ENCODE measurements at places on chromosomes 7 and 10.

DNA sequence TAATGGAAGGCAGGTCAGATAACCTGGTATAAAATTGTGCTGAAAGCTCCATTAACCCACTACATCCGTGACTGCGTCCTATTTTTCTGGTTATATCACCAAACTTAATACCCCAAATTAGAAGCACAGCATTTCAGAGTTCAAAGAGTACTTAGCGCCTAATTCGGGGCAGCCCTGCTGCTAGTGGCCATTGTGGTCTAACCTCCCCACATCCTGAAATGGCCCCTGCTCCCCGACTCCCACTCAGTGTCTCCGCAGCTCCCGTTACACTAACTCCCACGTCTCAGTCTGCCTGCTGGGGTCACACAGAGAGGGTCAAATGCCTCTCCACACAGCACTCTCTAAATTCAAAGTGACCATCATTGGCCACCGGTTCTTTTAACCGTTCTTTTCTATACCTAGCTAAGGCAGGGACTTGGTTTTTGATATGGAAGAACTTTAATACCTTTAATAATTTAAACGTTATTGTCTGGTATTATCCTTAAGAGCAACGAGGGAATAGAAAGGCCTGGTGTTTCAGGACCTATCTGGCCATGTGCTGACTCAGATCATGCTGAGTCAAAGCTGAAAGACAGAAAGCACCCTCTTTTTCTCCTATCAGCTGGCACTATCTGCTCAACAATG, 117.1 kb downstream of the KMT2E start:
- DNase-seq, result no peak

DNA sequence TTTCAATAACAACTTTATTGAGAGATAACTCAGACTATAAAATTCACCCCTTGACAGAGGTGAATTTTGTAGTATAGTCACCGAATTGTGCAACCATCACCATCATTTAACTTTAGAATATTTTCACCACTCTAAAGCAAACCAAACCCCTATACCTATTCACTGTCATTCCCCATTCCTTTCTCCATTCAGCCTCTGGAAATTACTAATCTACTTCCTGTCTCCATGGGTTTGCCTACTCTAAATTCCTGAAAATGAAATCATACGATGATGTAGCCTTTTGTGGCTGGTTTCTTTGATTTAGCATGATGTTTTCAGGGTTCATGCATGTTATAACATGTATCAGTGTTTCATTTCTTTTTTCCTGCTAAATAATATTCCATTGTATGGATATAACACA, 15.6 kb upstream of the LMTK2 start:
- DNase-seq, result no peak

- peak; percentile 85 for DNase-seq
Observed at GRCh38 chr7:136009488-136010079, 32.4 kb upstream of the MTPN start.

GRCh38 chr10:112988839-112989406, 38.9 kb downstream of the TCF7L2 start:
- DNase-seq, result no peak

DNA sequence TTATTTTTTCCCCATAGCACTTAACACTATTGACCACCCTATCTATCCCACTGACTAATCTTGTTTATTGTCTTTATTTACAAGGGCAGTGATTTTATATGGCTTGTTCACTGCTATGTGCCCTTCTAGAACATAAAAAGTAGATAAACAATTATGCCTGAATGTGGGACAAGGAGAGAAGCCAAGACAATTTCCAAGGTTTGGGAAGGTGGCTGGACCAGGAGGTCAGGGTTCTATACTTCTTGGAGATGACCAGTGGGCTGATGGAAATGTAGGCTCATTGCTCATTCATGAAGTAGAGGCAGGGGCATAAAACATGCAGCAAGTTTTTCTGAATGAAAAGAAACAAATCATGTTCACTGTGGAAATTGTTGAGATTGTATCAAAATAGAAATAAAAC, 11.5 kb downstream of the IGFBP3 start:
- DNase-seq, result no peak

GRCh38 chr7:8161364-8161828, 100.6 kb downstream of the ICA1 start:
- DNase-seq, result no peak

GRCh38 chr7:36275735-36276284, 113.9 kb upstream of the ANLN start:
- DNase-seq, result no peak

GRCh38 chr10:78859769-78860168, 209.0 kb upstream of the ZMIZ1 start:
- DNase-seq, result no peak

- DNase-seq, result no peak
Observed at GRCh38 chr10:86486856-86487255, 34.7 kb downstream of the WAPL start.

GRCh38 chr7:139702811-139703486, 74.8 kb downstream of the HIPK2 start:
- DNase-seq, result no peak

DNA sequence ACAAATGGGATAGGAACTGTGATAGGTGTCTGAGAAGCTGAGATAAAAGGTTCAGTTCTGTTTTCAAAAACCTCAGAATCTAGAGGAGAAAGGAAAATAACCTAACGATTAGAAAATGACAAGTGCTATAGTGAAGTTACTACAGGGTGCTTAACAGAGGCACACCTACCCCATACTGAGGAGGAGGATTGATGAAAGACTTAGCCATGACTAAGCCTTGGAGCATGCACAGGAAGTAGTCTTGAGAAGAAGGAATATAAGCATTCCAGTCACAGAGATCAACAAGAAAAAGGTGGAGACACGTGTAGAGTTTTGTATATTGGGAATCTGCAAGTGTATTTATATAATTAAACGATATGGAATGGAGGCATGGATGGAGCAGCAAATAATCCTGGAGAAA, 1225.5 kb upstream of the CELF2 start:
- no peak for DNase-seq

GRCh38 chr10:105259201-105259600, 618.1 kb downstream of the SORCS3 start:
- DNase-seq, result no peak

- DNase-seq, result no peak
Observed at GRCh38 chr7:1948887-1949680, 279.0 kb downstream of the ELFN1 start.

- no peak for DNase-seq
Observed at GRCh38 chr10:15146366-15146765, 22.1 kb downstream of the NMT2 start.

GRCh38 chr10:111548084-111548726, 471.4 kb downstream of the ADRA2A start:
- no peak for DNase-seq

GRCh38 chr10:77978360-77978759, 51.0 kb downstream of the POLR3A start:
- no peak for DNase-seq

- DNase-seq, result peak; percentile 96
Observed at GRCh38 chr10:32346551-32347362, at the start of gene EPC1. Gene EPC1 (minus strand): TSS chr10:32347158. CDS start chr10:32346915, 243 bp downstream.

GRCh38 chr10:113329121-113329596, 223.7 kb upstream of the HABP2 start:
- no peak for DNase-seq

DNA sequence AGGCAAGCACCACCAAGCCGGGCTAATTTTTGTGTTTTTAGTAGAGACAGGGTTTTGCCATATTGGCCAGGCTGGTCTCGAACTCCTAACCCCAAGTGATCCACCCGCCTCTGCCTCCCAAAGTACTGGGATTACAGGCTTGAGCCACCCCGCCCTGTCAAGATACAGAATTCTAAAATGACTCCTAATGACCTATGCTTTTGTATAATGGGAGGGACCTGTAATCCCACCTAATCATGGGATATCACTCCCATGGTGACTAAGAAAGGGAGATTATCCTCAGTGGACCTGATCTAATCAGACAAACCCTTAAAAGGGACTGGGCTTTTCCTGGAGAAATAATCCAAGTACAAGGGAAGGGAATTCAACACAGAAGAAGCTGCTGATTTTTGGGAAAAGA, 28.8 kb downstream of the SAMD8 start:
- no peak for DNase-seq
